Activated CD8-positive, alpha-beta memory T cell treated with anti-CD3 and anti-CD28 coated beads for 1 hour (primary cell): ENCODE measurements at places on chromosomes 6 and 20.

DNA sequence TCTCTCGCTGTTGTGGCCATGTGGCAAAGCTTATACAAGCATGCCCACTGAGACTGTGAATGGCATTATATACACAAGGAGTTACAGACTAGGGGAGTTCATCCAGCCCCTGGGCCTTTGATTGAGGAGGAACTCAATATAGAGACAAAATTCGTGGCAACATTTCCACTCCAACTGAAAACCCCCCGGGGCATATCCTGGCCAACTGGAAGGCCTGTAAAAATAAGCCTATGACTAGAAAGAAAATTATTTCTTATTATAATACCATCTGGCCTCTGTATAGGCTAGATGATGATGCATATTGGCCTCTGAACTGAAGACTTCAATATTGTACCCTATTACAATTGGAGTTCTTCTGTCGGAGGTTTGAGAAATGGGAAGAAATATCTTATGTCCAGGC is 175.5 kb upstream of the GJE1 start:
- DNase-seq, result no peak

GRCh38 chr6:119158057-119158848 is 79.8 kb upstream of the FAM184A start:
- DNase-seq, result no peak

GRCh38 chr6:90488816-90489215 is 98.1 kb downstream of the MAP3K7 start:
- DNase-seq, result no peak

- no peak for DNase-seq
Observed at GRCh38 chr20:44089987-44090674, 96.9 kb downstream of the JPH2 start.

GRCh38 chr6:169217972-169218371 is 35.7 kb downstream of the THBS2 start:
- no peak for DNase-seq
